ENCODE measurements at places on chromosomes 5 and 9. TPM values are rescaled to one million over a fixed set of nuclear protein-coding genes. Genes with fewer than 3 reads are reported as not detected.

DNA sequence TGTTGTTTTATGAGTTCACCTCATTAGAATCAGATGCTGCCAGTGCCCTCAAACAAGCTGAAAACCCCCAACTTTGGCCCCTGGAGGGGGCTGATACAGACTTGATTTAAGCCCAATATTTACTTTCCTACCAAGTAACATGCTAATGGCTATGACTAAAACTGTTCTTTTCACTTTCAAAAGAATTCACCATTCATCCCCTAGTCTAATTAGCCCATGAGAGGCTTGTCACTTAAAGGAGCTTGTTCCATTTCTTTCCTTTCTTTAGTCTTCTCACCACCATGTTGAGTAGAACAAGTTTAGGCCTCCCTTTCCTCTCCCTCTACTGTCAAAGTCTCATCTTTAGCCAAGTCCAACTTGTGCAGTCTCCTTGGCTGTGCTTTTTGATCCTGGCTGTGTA is 50.4 kb downstream of the EPB41L4B start:
- no peak for DNase-seq
- H3K4me3 ChIP-seq, result no peak overlapping the region
- no peaks in the 10 kb centered on the region for H3K27me3 ChIP-seq
- H3K36me3 ChIP-seq, result no peaks in the 10 kb centered on the region

- DNase-seq, result no peak
- H3K4me1 ChIP-seq, result no peaks in the 10 kb centered on the region
- no peaks in the 10 kb centered on the region for H3K27me3 ChIP-seq
Measured at GRCh38 chr5:137808503-137809135, 54.5 kb upstream of the HNRNPA0 start.

Gene HTR4
- 0.22 TPM for total RNA-seq

Gene KCNT1
- not detected for total RNA-seq

DNA sequence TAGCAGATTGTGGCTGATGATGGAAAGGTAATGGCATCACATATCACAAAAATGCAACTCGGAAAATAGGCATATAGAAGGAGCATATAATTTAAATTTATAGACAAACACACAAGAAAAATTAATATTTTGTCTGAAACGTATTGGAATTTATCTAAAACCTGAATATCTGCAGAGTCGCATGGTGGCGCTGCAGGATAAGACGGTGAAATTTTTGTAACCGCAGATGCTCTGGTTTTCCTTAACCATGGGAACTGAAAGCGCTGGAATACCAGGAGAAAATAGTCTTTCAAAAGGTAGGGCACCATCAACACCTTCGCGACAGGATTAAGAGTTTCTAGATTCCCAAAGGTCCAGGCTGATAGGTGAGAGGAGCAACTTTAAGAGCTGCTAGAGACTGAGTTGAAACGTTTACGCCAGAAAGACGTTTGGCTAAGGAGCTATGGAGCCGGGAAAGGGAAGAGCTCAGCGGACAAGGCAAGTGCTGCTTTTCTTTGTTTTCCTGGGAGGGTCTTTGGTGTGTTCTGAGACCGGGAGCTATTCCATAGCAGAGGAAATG is 11.0 kb upstream of the PCDHB15 start:
- no peaks in the 10 kb centered on the region for H3K36me3 ChIP-seq
- no peaks in the 10 kb centered on the region for H3K4me1 ChIP-seq
- H3K27me3 ChIP-seq, result no peaks in the 10 kb centered on the region
- peak; percentile 31 for DNase-seq

All from kidney (tissue), 22 donors.